ENCODE measurements at places on chromosomes 5 and 9.

DNA sequence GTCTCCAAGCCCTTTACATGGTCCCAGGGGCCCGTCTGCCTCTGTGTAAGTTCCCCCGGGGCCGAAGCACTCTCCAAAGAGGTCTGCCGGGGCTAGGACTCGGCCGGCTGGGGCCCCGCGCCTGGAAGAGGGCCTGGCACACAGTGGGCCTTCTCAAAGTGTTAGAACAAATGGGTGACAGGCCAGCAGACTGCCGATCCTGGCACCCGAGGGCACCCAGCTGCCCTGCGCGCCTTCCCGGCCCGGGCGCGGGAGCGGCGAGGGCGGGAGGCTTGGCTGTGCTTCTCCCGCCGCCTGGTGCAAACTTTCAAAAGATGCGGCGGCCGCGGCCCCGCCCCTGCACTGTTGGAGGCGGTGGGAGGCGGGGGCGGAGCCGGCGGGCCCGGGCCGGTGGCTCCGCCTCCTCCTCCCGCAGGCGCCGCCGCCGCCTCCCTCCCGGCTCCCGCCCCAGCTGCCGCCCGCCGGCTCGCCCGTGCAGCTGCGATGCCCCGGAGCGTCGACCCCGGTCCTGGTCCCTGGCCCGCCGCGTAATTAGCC lies at the start of gene NEURL1B:
Gene NEURL1B (plus strand): TSS at position 442 of the 537 bp plus-strand sequence. CDS start 144 bp downstream, outside the sequence.
- DNase-seq = no peak

DNA sequence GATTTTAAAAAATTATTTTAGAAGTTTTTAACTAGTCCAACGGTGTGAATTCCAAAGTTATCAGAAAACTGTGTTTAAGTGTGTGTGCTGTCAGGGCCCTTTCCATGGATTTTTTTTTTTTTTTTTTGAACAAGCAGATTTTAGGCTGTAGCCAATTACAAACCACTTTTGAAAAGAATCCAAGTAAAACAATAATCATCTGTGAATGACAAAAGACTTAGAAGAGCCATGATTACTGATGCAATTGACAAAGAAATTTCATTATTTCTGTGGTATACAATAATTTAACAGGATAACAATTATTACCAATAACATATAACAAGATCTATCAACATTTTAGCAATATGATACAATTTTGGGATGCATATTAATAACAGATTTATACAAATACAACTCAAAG lies 16.2 kb upstream of the PAIP1 start:
- no peak for DNase-seq

- DNase-seq = no peak
Measured at GRCh38 chr9:101737705-101738565, 512 bp downstream of the GRIN3A start.

GRCh38 chr9:15295761-15296405 lies 11.1 kb downstream of the TTC39B start:
- no peak for DNase-seq

DNA sequence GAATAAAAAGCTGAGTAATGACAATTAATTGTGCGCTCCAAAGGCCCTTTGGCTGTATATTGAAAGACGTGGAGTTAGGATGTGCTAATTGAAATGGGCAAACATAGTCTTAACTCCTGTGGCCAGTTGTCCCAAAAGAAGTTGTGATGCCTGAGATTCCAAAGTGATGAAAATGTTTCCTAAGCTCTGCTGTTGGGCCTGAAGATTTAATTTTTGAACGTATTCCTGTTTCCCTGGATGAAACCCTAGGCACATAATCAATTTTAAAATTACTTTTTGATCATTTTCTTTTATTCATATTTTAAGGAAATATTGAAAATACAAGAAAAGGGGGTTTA lies 87.9 kb downstream of the PRDM6 start:
- no peak for DNase-seq

DNA sequence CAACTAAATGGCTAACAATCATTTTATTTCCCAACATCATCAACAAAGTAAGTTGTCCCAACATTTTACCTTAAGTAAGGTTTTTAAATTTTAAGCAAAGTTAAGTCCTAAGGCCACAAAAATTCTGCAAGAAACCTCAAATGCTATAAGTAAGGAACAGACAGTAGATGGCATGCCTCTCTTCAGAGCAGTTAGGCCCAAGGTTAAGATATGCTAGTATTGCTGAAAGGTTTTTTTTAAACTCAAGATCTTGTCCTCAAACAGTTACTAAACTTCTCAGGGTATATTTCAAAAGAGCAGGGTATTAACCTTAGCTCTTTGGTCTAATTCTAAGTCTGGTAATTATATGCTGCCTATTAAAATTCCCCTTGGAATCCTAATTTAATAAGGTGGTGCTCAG lies 35.1 kb downstream of the PJA2 start:
- DNase-seq = no peak

DNA sequence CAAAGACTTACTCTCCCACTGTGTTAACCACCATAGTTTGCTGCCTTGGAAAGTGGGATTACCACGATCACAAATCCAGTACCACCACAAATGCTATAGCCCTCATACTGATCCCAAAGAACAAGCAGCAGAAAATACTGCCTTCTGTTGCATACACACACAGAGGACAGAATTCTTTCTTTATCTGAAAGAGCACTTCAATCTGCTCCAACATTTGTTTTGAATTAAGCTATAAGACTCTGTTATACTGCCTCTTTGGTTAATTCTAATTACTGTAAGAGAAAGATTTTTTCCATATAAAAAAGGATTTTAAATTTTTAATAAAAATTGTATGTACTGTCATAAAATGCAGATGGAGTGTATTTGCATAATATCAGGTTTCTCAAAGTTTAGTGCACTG lies 69.8 kb downstream of the YIPF5 start:
- DNase-seq = no peak

- no peak for DNase-seq
Measured at GRCh38 chr5:127834094-127834531, 130.9 kb downstream of the CCDC192 start.

- DNase-seq = no peak
Measured at GRCh38 chr5:136162008-136162407, 29.4 kb downstream of the SMAD5 start.

- DNase-seq = no peak
Measured at GRCh38 chr5:68087866-68088265, 127.7 kb upstream of the PIK3R1 start.

DNA sequence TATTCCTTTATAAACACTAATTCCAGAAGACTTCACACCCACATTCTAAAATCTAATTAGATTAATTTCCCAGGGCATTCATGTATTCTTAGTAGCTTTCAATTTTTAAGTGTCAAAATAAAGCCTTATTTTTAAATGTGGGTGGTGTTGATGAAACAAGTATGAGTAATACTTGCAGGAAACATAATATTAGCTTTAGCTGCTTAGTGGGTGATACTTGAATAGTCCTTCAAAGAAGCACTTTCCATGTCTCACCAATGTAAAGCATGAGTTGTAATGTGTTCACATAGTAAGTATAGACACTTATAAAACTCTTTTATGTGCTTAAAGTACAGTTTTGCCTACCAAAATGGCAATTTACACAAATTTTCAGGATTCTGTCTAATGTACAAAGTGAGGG lies 6.9 kb downstream of the FNBP1 start:
- DNase-seq = no peak

DNA sequence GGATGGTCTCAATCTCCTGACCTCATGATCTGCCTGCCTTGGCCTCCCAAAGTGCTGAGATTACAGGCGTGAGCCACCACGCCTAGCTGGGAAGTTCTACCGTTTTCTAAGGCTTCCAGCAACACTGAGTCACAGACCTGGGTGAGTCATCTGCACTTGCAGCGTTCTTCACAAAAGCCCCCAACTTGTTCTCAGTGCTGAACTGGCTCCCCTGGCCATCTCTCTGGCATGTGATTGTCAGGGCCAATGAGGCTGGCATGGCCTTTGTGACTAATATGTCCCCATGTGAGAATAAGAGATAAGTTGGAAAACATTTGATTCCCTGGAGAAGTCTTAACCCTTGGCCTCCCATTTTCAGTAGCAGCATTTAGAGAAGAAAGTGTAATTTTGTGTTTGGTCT lies 124.4 kb downstream of the WDR41 start:
- DNase-seq = no peak

DNA sequence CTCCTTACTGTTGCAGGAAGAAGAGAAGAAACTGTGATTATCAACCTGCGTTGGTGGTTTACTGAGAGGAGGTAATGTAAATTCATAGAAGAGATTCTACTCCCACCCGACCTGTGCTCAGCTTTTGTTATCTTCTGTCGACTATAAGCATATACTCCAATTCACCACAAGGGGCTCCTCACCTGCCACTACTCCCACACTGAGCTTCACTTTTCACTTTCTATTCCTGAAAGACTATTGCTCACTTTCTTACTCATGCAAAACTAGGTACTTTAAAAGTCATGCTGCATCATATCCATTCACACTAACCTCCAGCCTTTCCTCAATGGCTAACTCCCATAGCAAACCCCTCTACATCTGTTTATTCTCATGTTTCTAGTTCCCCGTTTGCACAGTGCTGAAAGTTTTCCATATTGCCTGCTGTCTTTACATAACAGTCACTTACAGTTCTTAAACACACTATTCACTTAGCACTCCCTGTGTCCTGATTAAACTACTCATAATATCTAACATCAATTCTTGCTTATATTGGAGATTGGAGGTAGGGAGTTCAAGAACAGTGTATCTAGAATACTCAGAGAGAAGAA lies 1062.6 kb downstream of the NR2F1-AS1 start:
- no peak for DNase-seq

GRCh38 chr5:137486707-137487106 lies 12.4 kb downstream of the SPOCK1 start:
- no peak for DNase-seq

DNA sequence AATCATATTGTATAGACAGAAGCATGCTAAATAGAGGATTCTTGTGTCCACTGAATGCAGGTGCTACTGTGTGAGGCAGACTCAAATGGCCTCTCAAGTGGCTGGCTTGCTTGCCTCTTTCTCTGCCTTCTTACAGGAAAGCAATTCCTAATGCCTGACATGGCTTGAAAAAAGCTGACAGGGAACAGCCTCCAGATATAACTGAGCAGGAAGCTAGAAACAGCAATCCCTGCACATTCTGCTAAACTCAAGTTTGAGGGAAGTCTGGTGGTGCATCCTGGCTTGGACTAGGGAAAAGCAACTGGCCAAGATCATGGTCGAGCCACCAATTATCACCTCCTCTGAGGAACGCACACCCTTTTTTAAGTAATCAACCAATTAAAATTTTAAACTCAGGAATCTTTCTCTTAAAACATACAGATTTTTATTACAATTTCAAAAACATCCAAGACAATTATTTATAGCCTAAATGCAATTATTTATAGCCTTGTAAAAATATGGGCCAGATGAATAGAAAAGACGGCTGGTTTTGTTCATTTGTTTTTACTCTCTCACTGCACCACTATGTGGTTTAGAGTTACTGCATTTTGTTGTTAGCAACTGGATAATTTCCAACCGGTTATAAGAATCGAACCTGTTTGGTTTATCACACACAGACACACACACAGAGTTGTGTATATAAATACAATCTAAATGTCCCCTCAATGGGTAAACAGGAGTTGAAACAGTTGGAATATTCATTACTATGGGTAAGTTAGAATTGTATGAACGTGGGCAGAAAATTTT lies 290.9 kb upstream of the ANKRD55 start:
- DNase-seq = peak; percentile 6

- DNase-seq = no peak
Measured at GRCh38 chr5:146880966-146881365, 2.4 kb upstream of the PPP2R2B start.

DNA sequence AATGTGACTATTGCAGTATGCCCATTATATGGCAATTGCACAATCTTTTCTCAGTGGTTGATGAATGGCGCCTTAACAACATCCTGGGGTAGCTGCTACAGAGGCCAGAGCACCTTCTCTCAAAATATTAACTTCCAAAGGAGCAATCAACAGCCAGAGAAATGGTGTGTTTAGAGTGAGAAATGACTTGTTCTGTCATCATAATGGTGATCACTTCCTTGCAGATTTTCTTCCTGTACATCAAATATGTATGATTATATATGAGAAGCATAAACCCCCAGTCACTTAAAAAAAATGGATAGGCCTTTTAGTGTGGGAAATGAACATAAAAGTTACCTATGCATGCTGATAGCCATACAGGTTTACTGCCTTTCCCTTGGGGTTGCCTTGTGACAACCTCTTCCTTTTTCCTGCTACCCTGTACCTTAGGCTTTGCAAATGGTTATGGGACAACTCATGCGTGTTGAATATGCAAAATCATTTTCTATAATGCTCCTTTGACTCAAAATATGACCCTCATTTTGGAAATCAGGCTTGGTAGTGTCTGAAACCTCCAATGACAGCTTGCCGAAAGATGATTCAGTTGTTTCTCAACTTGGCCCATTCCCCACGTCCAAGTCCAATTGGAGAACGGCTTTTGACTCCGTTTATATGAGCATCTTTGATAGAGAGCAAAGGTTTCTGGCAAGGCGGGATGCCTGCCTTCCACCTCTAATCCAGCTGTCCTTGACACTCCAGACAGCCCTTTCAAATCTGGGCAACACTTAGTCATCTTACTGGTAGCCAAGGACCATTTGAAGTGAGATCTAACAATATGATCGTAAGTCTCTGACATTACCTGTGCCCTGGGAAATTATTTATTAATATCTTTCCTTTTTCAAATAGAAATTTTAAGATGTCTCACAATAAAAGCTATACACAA lies 69.3 kb downstream of the SLC1A1 start:
- DNase-seq = no peak

GRCh38 chr9:17928768-17929167 lies 349.9 kb downstream of the SH3GL2 start:
- DNase-seq = no peak

DNA sequence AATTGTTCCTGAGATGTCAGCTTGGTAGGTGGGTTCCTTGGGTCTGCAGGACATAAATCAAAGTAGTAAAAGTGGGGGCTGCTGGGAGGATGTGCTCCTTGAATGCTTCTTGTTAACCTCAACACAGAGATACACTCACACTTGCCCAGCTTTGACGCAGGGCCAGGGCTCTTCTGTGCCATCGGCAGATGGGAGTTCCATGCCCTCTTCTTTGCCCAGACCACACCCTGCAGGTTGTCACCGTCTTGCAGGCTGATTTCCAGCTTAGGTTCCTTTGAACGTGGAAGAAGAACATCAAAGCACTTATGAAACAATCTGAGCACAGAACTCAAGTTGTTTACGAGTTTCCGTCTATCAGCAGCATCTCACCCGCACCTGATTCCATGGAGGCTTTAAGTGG lies 11.0 kb downstream of the DBH start:
- no peak for DNase-seq

GRCh38 chr5:91787718-91788117 lies 404.6 kb upstream of the ARRDC3 start:
- DNase-seq = peak; percentile 51

DNA sequence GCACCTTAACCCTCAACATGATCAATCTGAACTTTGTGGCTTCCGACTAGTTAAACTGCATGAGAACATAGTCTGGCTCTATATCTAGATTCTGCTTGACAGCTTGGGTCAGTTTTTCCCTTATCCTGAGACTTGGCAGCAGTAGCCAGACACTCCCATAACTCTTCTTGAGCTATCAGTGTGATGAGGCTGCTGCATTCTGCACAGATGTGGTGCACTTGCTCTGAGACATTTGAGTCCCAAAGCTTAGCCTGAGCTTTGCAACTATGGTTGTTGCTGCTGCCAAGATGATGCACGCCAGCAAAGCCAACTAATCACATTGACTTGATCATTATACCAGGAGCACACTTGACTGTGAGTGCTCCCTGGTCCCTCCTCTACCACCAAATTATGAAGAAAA lies 36.2 kb downstream of the MOCS2 start:
- DNase-seq = no peak
